CD4-positive, alpha-beta memory T cell (primary cell): ENCODE measurements at places on chromosomes 3 and 15. TPM values are rescaled to one million over a fixed set of nuclear protein-coding genes. Genes with fewer than 3 reads are reported as not detected.

- no peaks in the 10 kb centered on the region for H3K4me1 ChIP-seq
- no peak overlapping the region for H3K27ac ChIP-seq
- DNase-seq = no peak
- no peaks in the 10 kb centered on the region for H3K27me3 ChIP-seq
- H3K4me3 ChIP-seq = no peak overlapping the region
Observed at GRCh38 chr3:142676151-142676550, 47.7 kb upstream of the TRPC1 start.

- no peaks in the 10 kb centered on the region for H3K27me3 ChIP-seq
- DNase-seq = no peak
- H3K4me1 ChIP-seq = peaks cover 96% of the 10 kb centered on the region
- no peaks in the 10 kb centered on the region for H3K36me3 ChIP-seq
Observed at GRCh38 chr15:67124911-67125588, 59.6 kb downstream of the SMAD3 start.

- no peak overlapping the region for H3K4me3 ChIP-seq
- no peaks in the 10 kb centered on the region for H3K27me3 ChIP-seq
- DNase-seq = no peak
- H3K36me3 ChIP-seq = no peaks in the 10 kb centered on the region
- no peaks in the 10 kb centered on the region for H3K4me1 ChIP-seq
Observed at GRCh38 chr3:83317605-83318004, 1556.2 kb upstream of the GBE1 start.

DNA sequence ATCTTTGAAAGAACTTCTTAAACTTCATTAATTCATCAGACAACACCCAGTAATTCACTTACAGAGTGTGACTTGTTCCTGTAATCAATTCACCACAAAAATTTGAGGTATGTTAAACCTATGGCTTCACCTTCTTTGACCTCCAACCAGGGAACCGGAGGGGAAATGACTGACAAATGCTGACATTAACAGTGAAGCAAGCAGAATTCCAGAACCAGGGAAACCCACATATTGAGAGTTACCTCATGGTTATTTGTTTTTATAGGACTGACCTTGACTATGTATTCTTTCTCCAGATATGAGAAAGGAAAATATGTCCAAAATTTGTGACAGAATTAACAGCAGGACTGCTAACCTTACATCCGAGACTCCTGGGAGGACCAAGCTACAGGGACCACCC is 2.7 kb downstream of the P3H2 start:
- no peak overlapping the region for H3K27ac ChIP-seq
- no peaks in the 10 kb centered on the region for H3K4me1 ChIP-seq
- no peaks in the 10 kb centered on the region for H3K36me3 ChIP-seq
- H3K27me3 ChIP-seq = peaks cover 3% of the 10 kb centered on the region

DNA sequence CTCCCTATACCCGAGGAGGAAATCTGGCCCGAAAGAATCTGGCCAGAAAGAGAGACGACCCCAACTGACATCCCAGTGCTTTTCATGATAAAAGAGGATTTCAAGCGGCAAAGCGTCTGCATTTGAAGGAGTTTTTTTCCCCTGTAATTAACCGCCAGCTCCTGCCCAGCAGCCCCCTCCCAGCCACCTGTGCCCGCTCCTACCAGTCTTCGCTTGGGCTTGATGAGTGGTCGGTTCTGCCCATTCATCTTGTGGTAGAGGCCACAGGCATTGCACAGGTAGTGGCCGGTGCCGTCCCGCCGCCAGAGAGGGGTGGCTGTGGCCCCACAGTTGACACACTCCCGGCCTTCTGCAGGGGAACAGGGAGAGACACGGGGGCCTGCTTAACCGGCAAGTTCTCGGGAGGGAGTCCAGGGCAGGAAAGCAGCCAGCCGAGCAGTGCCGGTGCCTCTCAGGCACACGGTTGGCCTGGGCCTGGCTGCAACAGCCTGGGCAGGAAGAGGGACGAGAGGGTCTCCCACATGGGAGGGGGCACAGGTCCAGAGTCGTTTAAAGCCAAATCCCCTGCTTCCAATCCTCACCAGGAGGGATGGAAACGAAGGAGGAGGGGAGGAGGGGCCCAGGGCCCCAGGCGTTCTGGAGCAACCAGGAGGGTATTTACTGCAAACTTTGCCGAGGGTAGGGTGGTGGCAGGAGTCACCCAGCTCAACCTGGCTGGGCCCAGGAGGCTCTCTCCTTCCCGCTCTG is 9.2 kb downstream of the GATA2 start:
- H3K27ac ChIP-seq = no peak overlapping the region
- DNase-seq = no peak
- no peak overlapping the region for H3K4me3 ChIP-seq
- H3K4me1 ChIP-seq = peaks cover 41% of the 10 kb centered on the region
- peaks cover 60% of the 10 kb centered on the region for H3K27me3 ChIP-seq
- no peaks in the 10 kb centered on the region for H3K36me3 ChIP-seq

- H3K4me1 ChIP-seq = no peaks in the 10 kb centered on the region
- no peak overlapping the region for H3K4me3 ChIP-seq
- no peaks in the 10 kb centered on the region for H3K36me3 ChIP-seq
- no peak for DNase-seq
Observed at GRCh38 chr3:56342475-56342874, 125.8 kb downstream of the ERC2 start.

GRCh38 chr3:112397556-112397955 is 64.6 kb downstream of the CD200 start:
- H3K4me1 ChIP-seq = no peaks in the 10 kb centered on the region
- no peaks in the 10 kb centered on the region for H3K36me3 ChIP-seq
- no peaks in the 10 kb centered on the region for H3K27me3 ChIP-seq
- H3K27ac ChIP-seq = no peak overlapping the region
- H3K4me3 ChIP-seq = no peak overlapping the region

DNA sequence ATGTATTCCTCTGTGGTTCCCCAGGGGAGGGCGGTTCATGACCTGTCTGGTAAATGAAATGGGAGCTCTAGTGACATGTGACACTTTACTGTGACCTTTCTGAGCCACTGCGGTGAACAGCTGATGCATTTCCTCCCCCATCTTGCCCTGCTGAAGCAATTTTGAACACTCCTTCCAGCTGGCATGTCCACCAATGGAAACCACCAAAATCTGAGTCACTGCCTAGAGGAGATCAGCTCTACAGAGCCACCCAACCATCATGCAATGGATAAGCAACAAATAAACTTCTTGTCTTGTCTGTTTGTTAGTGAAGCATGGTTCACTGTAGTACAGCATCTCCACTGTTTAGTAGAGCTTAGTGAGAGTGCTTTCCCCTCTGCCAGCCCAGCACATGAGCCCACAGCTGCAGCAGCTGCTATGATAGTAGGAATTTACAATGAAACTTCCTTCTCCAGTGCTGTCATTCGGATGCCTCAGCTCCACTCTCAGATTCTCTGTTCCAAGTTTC is 479.4 kb downstream of the NTRK3 start:
- no peak for DNase-seq
- H3K36me3 ChIP-seq = no peaks in the 10 kb centered on the region
- no peak overlapping the region for H3K27ac ChIP-seq
- H3K27me3 ChIP-seq = no peaks in the 10 kb centered on the region
- no peak overlapping the region for H3K4me3 ChIP-seq
- no peaks in the 10 kb centered on the region for H3K4me1 ChIP-seq

DNA sequence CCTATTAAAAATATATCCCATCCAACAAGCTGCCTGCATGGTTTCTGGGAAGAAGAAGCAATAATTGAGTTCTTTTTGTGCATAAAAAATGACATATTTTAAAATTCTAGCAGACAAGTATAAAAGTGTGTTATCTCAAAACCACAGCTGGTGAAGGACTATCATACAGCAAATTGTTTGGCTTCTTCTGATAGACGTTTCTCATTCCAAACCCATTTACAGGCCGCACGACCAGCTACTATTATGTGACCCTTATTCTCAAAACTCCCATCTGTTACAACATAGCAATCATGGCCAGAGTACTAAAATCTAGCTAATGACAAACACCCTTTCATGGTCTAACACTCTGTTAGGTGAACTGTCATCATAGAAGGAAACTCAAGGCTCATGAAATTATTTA is 21.7 kb downstream of the ETFA start:
- no peaks in the 10 kb centered on the region for H3K36me3 ChIP-seq
- H3K4me3 ChIP-seq = no peak overlapping the region
- no peaks in the 10 kb centered on the region for H3K27me3 ChIP-seq
- peaks cover 17% of the 10 kb centered on the region for H3K4me1 ChIP-seq
- DNase-seq = no peak
- H3K27ac ChIP-seq = no peak overlapping the region

Gene KLHL40
- not detected for polyA plus RNA-seq

Gene TRPM1
- not detected for polyA plus RNA-seq

Gene FMN1
- polyA plus RNA-seq = 0.09 TPM

Gene TM4SF4
- polyA plus RNA-seq = not detected
